ENCODE measurements at places on chromosomes 5 and 9.
A peak's percentile ranks its signal among the peaks of the same experiment; 100 is the strongest.

DNA sequence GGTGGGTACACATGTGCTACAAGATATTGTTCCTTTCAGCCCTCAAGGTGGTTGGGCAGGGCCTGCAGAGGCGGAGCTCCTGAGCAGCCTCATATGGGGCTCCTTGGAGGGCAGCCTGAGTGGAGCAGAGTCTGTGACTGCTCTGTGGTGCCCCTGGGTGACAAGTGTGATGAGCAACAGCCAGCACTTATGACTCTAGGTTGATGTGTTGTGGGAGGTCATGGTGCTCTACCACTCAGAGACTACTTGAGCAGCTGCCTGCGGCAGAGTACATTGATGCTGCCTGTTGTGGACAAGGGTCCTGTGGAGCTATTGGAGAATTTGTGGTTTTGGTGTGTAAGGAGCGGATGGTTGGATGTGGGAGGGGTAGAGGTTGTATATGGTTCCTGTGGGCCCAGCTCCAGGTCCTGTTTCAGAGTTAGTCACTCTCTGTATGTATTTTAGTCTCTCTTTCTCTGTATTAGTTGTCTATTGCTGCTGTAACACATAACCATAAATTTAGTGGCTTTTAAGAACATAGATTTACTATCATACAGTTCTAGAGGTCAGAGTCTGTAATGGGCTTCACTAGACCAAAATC is 141.3 kb downstream of the SREK1 start:
- DNase-seq = no peak

GRCh38 chr9:20620650-20621470 is 1.4 kb downstream of the MLLT3 start:
- DNase-seq = peak; percentile 24

GRCh38 chr9:137172901-137173795 is 1.3 kb upstream of the TMEM210 start:
- peak; percentile 96 for DNase-seq

DNA sequence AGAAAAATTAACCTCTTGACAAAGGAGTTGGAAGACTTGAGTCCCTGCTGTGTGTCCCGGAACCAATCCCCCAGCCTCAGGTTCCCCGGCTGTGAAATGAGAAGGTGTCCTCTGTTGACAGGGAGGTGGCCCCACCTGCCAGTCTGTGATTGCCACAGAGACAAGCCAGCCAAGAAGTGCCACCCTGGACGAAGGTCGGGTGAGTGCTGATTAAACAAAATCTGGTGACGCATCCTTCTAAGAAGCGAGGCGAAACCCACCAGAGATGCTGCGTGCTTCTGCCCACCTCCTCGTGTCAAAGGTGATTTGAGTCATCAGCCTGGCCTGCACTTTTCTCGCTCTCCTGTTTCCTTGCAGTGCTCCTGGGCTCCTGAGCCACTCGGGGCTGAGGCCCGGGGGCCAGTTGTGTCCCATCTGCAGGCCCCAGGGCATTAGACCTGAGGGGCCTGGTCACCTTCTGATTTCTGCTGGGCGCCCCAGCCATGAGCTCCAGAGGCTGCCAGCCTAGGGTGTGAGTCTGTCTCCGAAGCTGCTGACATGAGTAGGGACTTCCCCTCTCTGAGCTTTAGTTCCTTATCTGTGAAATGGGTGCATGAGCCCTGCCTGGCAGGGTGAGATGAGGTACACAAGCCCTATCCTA is 28.7 kb downstream of the NEK6 start:
- DNase-seq = no peak

DNA sequence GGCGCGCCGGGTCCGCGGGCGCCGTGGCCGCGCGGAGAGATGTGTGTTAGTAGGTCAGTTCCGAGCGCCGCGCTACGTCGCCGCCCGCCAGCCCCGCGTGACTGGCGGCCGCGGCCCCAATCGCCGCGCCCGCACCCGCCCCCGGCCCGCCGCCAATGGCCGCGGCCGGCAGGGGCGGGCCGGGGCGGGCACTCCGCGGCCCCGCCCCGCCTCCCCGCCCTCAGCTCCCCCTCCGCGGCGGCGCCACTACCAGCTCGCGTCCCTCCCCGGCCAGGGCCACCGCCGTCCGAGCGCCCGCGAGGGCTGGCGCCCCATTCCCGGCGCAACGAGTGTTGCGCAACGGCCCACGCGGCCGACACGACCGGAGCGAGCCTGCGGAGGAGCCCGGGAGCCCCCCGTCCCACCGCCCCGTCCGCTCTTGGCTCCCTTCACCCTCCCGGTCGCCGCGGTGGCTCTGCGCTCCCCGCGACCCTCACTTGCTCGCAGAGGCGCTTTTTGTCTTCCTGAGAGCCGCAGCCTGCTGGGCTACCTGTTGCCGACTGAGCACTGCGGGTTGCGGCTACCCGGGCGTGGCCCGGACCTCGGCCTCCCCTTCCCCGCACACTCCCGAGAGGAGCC is at the start of gene NFIL3:
TSS of gene NFIL3 (minus strand) at position 48 of the 618 bp plus-strand sequence. CDS start 13,098 bp downstream, outside the sequence.
- DNase-seq = peak; percentile 91

- no peak for DNase-seq
Observed at GRCh38 chr5:179436321-179437122, 91.3 kb upstream of the ADAMTS2 start.

DNA sequence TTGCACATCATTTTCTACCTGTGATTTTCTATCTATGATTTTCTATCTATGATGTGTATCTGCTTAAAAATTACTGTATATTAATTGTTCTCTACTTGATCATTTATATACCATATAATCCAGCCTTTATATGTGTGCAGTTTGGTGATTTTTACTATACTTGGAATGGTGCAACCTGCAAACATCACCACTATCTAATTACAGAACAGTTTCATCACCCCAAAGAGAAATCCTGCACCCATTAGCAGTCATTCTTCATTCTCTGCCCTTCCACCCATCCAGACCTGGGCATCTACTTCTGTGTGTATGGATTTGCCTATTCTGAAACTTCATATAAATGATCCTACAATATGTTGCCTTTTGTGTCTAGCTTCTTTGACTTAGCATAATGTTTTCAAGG is 51.3 kb downstream of the CARTPT start:
- DNase-seq = no peak

- DNase-seq = peak; percentile 55
Observed at GRCh38 chr5:52657247-52657645, 130.5 kb upstream of the ITGA1 start.

DNA sequence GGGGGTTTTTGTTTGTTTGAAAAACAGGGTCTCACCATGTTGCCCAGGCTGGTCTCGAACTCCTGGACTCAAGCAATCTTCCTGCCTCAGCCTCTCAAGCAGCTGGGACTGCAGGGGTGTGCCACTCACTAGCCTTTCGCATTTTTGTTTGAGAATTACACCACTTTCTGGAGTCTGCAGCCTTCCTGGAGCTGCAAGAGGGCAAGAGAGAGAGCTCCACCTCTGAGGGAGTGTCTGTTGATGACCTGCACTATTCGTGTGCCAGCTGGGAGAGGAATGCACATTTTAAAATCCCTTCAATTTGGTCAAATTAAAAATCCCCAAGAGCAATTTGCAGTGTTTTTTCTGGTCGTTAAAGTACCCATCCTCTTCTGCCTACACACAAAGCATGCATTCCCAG is 5.0 kb upstream of the CKMT2 start:
- DNase-seq = no peak

- no peak for DNase-seq
Observed at GRCh38 chr5:18457255-18457654, 823.0 kb downstream of the TAF11L14 start.

DNA sequence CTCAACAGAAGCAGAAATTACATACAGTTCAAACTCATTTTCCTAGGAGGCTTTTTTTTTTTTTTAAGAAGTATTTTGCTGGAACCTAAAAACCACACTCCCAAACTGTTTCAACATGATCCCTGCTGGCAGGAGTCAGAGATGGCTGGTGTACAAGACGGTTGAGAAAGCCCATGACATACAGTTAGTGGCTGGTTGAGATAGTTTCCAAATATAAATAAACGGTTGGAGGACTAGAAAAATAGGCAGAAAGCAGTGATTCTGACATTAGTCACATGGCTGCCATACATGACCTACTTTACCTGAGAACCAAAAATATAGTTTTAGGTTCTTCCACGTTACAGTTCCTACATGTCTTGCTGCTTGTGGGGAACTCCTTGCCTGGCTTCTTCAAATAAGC is 31.7 kb upstream of the BASP1 start:
- DNase-seq = no peak

DNA sequence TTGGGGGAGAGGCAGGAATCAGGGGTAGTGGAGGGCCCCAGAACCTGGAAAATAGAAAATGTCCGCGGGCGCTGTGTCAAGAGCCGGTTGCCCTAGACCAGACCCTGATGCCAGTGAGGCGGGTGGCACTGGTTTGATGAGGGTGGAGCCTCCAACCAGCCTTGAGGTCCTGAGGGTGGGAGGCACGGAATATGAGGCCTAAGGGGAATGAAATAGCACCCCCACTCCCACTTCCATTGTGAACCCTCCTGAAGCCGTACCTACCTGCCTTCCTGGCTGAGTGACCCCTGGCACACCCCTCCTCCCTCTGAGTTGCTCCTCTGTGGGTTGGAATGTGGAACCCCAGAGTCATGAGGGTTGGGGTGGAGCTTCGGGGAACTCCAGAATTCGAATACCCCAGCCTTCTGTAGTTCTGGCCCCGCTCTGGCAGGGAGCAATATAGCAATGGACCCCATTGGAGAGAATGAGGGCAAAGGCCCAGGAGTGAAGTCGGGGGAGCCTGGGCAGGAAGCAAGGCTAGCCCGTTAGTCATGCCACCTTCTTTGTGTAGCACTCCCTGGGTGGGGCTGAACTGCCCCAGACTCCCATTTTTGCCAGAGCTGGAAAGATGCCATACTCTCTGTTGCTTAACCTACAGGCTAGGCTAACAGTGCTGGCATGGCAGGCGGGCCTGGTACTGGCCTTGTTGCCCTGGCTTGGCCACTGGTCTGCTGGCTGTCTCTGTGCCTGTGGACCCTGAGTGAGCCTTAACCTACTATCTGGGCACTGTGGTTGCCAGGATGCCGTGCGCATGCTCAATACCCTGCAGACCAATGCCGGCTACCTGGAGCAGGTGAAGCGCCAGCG is 1.0 kb downstream of the FPGS start:
- no peak for DNase-seq

DNA sequence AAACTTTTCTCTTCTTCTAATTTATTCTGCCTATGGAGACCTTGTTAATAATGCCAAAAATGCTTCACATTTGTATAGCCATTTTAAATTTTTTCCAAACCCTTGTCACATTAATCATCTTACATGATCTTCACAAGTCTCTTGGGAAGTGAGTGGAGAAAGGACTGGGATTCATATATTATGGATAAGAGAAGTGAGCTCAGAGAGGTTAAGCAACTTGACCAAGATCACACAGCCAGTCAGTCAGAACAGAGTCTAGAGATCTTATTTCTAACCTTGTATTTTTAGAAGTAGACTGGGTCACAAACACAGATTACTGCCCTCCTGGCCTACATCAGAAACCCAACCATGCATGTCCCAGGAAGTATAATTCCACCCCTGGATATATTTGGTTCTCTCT is 218.0 kb upstream of the ADRA1B start:
- DNase-seq = no peak

- DNase-seq = no peak
Observed at GRCh38 chr5:102873379-102873932, 118.4 kb downstream of the PAM start.
